Occipital lobe (tissue), 3 donors: ENCODE measurements at places on chromosomes 1 and 21. TPM values are rescaled to one million over a fixed set of nuclear protein-coding genes. Genes with fewer than 3 reads are reported as not detected.

IQGAP3 gene
- total RNA-seq, result 1.1 TPM

GRCh38 chr1:198955085-198955484 lies 316.2 kb downstream of the PTPRC start:
- no peak for DNase-seq

DNA sequence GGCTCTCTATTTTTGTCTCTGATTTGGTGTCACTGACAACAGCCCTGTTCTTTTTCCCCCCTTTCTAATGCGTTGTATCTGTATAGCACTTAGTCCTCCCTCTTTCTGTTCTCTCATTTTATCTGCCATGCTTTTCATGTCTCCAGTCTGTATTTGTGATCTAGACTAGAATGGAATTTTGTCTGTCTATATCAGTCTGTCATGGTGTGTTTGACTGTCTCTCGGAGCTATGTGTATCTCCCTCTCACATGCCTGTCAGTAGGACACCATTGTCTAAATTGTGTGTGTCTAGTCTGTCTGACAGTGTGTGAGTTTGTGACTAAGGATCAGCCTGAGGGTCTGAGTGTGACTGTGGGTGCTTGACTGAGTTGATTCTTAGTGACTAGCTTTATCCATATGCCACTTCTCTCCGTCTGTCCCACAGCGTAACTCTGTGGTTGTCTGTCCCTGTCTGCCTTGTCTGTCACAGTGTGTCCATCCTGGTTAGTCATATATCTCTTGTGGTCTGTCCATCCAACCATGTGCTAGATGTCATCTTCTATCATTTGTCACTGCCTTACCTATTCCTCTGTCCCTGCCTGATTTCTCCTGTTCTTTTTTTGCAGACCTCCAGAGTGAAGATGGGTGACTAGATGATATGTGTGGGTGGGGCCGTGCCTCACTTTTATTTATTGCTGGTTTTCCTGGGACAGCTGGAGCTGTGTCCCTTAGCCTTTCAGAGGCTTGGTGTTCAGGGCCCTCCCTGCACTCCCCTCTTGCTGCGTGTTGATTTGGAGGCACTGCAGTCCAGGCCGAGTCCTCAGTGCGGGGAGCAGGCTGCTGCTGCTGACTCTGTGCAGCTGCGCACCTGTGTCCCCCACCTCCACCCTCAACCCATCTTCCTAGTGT lies 1.4 kb upstream of the B4GALT2 start:
- DNase-seq, result no peak

SERPINC1 gene
- total RNA-seq, result 0.94 TPM

GREM2 gene
- total RNA-seq, result 7.0 TPM

- DNase-seq, result no peak
These were observed 37.3 kb downstream of the IFNAR1 start for GRCh38 chr21:33362044-33362555.

GRCh38 chr1:12324423-12324822 lies 94.6 kb downstream of the VPS13D start:
- DNase-seq, result no peak

NBPF6 gene
- not detected for total RNA-seq

- DNase-seq, result no peak
These were observed 350.8 kb upstream of the CAMK1G start for GRCh38 chr1:209232759-209233158.

KRTAP7-1 gene
- not detected for total RNA-seq
